ENCODE measurements at places on chromosomes 2 and 18.

GRCh38 chr18:60754413-60755009 lies 381.9 kb upstream of the MC4R start:
- DNase-seq, result no peak

DNA sequence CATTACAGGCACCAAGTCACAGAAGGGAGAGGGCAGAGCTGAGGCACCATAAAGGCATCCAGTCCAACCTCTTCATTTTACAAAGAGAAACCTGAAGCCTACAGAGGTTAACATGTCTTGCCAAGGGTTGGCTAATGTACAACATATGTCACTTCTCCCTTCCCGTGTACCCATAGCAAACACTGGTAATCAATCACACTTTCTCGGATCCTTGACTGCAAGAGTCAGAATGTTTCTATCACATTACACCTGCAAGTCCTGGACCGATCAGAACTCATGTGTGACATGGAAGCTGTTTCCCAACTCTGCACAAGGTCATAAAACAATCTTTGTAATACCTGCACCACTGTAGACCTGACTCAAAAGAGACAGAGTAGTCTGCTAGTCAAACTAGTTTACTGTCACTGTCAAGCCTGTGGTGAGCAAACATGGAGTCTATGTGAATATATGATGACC lies 6.0 kb downstream of the ANKRD44 start:
- DNase-seq, result no peak

- no peak for DNase-seq
These were observed 220.9 kb downstream of the HDAC4 start for GRCh38 chr2:239179851-239180371.

GRCh38 chr2:55111230-55111569 lies 60.9 kb upstream of the RTN4 start:
- DNase-seq, result no peak

- DNase-seq, result no peak
These were observed 1183.2 kb upstream of the ACVR2A start for GRCh38 chr2:146661473-146662096.

- DNase-seq, result peak; percentile 24
These were observed at the start of gene AOX1 for GRCh38 chr2:200585730-200586643. TSS of gene AOX1 (plus strand) at chr2:200586014. CDS start at chr2:200586109, 95 bp downstream.

GRCh38 chr18:70333757-70334156 lies 44.9 kb downstream of the SOCS6 start:
- DNase-seq, result no peak

DNA sequence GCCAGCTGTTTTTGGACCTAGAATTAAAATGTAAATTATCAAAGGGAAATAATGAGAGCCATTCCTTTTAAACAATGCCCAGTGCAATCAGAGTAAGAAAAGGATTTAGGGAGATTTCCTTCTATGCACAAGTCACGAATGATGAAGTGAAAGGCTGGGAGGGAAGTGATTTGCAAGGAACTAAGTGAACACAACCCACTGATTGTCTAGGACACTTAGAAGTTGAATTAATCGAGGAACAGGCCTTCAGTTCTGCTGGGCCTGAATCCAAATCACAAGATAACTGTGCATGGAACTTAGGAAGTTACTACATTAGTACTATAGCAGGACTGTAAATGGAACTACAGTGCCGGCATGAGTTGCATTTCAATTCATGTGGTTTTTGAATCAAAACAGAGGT lies 17.7 kb downstream of the MAP2 start:
- no peak for DNase-seq

- DNase-seq, result no peak
These were observed 29.0 kb downstream of the LGALSL start for GRCh38 chr2:64482765-64483504.

- DNase-seq, result no peak
These were observed 128.1 kb downstream of the TMEM163 start for GRCh38 chr2:134590679-134591078.

- DNase-seq, result no peak
These were observed 53.2 kb downstream of the CIB4 start for GRCh38 chr2:26587994-26588393.

DNA sequence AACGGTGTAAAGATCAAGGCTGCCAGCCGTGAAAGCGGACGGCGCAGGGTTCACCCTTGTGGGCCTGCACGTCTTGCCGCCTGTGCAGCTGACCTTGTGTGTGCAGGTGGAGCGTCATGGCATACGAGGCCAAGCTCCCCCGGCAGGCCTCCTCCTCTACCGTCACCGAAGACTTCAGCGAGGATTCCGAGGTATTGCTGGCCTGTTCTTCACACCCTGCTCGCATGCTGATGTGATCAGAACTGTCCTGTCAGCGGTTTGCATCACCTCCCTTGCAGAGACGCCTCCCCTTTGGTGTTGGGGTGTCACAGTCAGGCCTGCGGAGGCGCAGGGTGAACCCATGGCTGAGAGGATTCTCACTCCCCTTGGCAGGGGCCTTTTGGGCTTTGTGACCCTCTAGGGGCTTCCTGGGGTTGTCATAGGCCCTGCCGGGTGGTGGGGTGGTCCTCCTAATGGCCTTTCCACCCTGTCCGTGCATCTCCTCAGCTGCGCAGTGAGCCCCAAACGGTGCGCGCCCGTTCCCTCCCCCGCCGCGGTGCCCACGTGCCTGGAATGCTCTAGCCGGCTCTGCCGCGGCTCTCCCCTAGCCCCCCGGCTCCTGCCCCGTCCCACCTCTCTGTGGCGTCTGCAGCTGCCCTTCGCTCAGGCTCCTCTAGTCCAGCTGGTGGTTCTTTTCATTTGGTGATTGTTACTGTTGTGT lies 92.5 kb downstream of the DGKD start:
- no peak for DNase-seq

DNA sequence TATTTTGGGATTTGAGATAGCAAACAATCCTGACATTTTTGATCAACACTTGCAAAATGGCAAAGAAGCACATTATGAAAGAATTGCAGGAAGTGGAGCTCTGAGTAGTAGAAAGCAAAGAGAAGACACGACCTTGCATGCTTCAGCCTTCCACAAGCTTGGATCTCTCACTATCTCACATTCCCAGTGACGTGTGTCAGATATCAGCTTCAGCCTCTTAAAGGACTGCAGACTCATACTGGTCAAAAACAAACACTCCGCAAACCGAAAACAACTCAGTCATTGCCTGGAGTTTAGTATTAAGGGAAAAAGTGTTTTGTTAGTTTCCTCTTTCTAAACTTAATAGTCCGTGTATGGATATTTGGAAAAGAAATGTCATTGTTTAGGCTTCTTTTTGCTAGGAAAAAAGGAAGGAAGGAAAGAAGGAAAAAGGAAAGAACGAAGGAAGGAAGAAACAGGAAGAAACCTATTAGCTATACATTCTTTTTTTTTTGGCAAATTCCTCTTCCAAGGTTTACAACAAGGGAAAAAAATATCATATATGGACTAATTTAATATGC lies 32.6 kb upstream of the SLC40A1 start:
- no peak for DNase-seq
